Activated CD4-positive, alpha-beta memory T cell treated with anti-CD3 and anti-CD28 coated beads, Interleukin-2, amount 10 ng/mL, durations not matched to agents 7 days and 5 days (primary cell): ENCODE measurements at places on chromosomes 11 and 22. TPM values are rescaled to one million over a fixed set of nuclear protein-coding genes. Genes with fewer than 3 reads are reported as not detected.

- no peak for DNase-seq
These were observed 4.0 kb upstream of the SLC43A3 start for GRCh38 chr11:57430952-57431351.

Gene PLAAT2
- total RNA-seq, result not detected

DNA sequence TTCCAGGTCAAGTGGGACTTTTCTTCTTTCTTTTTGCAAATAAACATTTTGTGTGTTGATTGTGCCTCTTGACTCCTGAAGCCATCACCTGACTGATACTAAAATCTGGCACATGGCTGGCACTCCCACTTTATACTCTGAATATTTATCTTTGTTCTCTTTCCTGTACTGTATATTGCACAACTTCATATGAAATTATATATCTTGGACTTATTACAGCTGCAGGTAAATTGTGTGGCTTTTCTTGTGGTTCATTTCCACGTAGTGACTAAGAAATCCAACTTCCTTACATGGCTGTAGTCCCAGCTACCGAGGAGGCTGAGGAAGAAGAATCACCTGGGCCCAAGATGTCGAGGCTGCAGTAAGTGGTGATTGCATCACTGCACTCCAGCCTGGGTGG lies 23.7 kb upstream of the OR5B12 start:
- DNase-seq, result no peak

- DNase-seq, result no peak
These were observed 73.2 kb downstream of the CTNND1 start for GRCh38 chr11:57834852-57835251.

DNA sequence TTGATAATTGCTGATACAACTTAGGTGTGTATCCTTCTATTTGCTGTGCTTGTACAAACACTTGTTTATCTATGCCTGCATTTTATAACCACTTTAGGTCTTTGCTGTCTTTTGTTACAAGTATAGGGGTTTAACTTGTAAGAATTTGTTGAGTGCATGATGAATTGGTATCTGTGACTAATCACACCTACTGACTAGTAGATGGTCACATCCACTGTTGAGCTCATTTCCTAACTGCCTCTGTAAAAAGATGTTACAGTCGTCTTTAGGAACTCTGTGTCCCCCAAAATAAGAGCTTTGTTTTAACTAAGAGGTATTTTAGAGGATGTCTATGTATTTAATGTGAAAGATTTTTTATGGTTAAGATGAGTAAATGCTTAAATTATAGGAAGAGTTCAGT lies 60.5 kb downstream of the HIPK3 start:
- no peak for DNase-seq

DNA sequence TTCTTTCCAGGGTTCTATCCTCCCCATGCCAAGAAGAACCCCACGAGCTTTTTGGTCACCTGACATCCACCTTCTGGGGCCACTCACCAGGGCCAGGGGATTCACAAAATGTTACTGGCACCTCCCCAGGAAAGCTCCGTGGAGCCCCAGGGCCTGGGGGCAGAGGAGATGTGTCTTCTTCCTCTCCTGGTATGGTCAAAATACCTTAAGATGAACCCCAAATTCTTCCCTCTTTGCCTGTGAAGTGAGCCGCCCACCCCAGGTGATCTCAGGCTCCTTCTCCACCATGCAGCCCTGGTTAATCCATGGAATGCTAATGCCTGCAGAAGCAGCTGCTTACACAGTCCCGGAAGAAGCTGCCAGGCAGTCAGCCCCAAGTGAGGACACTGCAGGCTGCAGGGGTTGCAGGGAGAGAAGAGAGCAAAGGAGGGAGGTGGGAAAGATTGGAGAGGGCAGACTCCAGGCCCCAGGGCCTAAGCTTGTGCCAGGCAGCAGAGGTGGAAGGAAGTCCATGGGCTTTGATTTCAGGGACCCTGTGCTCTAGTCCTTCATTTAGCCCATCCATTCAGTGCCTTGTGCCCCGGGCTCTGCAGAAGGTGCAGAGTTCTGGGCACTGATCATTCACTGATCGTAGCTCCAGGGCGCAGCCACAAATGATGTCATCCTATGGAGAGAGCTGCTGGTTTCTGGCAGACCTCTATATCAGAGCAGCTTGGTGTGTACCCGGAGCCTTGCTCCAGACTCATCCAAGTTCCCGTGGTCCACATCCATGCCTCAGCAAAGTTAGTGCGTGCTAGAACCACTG lies 127.9 kb upstream of the NECTIN1 start:
- DNase-seq, result no peak

- DNase-seq, result no peak
These were observed 222.9 kb downstream of the BRD1 start for GRCh38 chr22:49604732-49605302.

GRCh38 chr11:134531327-134532130 lies 119.5 kb upstream of the B3GAT1 start:
- DNase-seq, result peak; percentile 9

DNA sequence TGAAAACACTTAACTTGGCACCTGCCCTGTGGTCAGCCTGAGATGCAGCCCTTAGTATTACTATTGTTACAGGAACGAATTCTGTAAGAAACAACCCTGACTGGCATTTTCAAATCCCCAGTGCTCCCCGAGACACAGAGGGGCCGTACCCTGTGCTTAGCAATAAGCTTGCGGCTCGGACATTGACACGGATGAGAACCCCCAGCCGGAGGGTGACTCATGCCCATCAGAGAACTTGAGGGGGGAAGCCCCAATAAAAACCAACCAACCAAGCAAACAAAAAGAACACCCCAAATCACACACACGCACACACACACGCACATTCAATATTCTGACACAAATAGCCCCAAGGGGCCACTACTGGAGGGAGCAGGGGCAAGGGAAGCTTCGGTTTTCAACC lies 63.8 kb downstream of the SHISAL1 start:
- DNase-seq, result no peak

DNA sequence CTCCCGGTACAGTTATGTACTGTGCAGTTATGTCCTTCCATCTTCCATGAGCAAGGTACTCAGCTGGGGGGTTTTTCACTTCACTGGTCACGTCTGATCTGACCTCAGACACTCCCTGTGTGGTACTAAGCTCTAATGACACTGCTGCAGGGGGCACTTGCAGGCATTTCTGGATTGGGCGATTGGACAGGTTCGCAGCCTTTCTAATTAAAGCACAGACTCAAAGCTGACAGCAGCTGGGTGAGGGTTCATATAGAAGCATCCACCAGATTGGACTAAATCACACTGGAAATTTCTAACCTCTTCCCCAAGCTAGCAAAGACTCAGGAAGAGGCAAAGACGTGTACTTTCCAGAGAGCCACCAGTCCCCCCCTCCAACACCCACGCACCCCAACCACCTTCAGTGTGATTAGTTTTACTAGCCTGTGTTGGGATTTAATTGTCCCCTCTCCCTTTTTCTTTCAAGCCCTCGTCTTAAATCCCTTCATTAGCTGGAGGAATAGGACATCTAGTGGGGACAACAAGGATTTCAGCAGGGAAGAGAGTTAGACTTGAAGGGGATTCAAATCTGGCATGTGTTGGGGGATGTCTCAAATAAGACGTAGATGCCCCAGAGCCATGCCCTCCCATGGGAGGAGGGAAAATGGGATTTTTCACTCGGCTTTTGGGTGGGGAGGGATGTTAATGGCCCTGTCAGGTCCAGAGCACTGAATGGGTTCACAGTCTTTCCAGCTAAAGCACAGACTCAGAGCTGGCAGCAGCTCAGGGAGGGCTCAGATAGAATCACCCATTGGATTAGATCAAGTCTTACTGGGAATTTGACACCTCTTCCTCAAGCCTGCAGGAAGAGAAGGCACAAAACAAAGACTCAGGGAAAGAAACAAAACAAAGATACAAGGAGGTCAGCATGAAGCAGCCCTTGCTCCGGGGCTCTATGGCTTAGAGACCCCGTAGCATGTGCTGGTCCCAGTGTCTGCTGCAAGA lies 10.9 kb downstream of the INS start:
- DNase-seq, result no peak

Gene UBQLN3
- total RNA-seq, result not detected

DNA sequence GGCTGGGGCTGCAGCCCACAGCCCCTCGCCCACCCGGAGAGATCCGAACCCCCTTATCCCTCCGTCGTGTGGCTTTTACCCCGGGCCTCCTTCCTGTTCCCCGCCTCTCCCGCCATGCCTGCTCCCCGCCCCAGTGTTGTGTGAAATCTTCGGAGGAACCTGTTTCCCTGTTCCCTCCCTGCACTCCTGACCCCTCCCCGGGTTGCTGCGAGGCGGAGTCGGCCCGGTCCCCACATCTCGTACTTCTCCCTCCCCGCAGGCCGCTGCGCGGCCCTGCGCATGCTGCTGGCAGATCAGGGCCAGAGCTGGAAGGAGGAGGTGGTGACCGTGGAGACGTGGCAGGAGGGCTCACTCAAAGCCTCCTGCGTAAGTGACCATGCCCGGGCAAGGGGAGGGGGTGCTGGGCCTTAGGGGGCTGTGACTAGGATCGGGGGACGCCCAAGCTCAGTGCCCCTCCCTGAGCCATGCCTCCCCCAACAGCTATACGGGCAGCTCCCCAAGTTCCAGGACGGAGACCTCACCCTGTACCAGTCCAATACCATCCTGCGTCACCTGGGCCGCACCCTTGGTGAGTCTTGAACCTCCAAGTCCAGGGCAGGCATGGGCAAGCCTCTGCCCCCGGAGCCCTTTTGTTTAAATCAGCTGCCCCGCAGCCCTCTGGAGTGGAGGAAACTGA lies 731 bp downstream of the GSTP1 start:
- peak; percentile 44 for DNase-seq

DNA sequence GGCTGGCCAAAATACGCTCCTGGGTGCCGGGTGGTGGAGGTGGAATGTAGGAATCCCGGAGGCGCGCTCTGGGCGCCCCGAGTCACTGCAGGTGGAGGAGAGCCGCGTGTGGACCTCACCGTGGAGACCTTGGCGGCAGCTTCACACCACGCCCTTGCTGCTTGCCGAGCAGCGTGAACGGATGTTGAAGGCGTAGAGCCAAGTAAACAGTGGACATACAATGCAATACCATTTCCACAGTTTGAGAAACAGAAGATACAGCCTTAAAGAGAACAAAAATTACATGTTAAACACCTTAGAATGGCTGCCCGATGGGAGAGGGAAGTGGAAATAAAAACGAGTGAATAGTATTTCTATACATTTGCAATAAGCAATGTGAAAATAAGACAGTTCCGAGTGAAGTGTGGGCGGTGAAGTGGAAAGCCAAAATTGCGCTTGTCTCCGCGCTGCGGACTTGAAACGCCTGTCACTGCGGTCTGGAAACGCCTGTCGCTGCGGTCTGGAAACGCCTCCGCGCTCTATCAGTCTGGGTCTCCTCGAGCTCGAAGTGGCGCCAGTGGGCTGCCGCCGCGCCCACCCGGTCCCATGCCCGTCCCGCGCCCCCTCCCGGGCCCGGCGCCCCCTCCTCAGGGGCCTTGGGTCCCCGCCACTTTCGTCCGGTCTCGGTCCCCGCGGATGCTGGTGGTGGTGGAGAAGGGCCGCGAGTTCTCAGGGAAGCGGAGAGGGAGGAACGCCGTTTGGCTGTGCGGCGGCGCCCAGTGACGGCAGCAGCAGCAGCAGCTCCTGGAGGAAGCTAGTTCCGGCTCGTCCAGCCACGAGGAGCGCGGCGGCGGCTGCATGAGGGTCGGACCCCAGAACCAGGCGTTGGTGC lies 1.6 kb downstream of the NCR3LG1 start:
- peak; percentile 44 for DNase-seq

GRCh38 chr11:124751741-124752470 lies at the start of gene VSIG2:
TSS of gene VSIG2 (minus strand) at chr11:124752255. CDS start at chr11:124752137, 118 bp downstream.
- DNase-seq, result no peak

DNA sequence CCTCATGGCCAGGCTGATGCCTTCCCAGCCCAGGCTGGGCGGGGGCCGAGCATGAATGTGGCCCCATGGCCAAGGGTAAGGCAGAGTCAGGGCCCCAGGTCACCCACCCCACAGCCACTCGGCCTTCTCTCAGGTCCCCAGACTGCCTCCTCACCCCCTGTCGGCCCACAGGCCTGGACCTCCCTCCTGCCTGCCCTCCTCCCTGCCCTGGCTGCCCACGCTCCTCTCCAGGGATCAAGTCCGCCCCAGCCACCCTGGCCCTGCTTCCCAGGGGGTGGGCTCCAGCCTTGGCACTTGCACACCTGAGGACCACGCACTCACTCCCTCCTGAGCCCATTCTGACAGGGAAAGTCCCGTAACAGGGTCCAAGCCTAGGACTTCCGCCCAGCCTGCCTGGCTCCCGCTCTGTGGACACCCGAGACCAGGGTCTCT lies 37.8 kb upstream of the TH start:
- DNase-seq, result no peak

GRCh38 chr11:130471731-130472433 lies 23.4 kb downstream of the ADAMTS15 start:
- no peak for DNase-seq

GRCh38 chr11:69918938-69919650 lies 99.9 kb upstream of the FGF3 start:
- peak; percentile 64 for DNase-seq

DNA sequence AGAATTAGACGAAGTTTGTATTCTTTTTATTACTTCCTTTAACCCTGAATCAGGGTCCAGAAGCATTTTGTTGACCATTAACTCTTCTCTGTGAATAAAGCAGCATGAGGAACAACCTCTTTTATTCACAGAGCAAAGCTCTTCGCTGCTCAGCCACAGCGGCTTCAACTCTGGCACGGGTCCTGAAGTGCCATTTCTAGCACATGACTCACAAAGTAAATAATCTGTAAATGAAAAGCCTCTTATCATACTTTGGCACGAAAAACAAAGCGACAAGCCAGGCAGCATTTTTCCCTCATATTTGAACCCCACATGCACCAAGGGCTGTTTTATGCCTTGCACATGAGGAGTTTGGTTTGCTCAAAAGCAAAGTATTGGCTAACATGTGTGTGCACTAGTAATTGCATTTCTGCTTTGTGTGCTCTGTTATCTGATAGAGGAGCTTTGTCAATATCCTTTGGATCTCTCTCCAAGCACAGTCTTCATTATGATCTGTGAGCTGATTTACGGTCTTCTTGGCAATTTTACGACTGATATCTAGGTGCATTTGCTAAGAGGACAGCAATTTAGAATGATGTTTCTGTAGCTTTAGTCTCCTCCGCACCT lies 33.0 kb upstream of the APOBEC3A start:
- no peak for DNase-seq

DNA sequence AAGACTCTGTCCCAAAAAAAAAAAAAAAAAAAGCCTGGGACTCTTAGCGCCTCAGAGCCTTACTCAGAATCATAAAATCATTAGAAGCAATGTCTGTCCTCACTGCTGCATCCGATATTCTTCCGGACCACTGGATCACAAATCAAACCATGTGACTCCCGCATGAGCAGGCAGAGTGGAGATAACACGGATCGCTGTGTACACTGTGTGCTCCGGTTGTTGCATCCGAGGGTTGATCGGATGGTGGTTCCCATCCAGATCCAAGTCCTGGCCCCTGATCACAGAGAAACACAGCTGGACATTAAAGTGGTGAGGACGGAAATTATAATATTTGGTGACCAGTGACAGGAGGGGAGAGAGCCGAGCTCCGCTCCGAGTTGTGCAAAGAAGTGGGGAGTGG lies 9.7 kb upstream of the TXNRD2 start:
- DNase-seq, result no peak

GRCh38 chr11:71310184-71310583 lies 57.8 kb upstream of the SHANK2 start:
- no peak for DNase-seq

GRCh38 chr11:19607656-19608360 lies 104.8 kb upstream of the NAV2 start:
- no peak for DNase-seq

- DNase-seq, result no peak
These were observed 30.7 kb downstream of the FAM168A start for GRCh38 chr11:73566977-73567755.

GRCh38 chr11:120086651-120087050 lies 51.3 kb downstream of the TRIM29 start:
- no peak for DNase-seq

GRCh38 chr11:2441171-2441570 lies 3.1 kb downstream of the TRPM5 start:
- DNase-seq, result no peak

GRCh38 chr11:33692013-33692504 lies 8.6 kb downstream of the C11orf91 start:
- DNase-seq, result no peak
